SHP77 treated with DMSO at 0.1 percent for 48 hours (cell line): ENCODE measurements at places on chromosomes 6 and 20.

GRCh38 chr6:33161354-33162331 is 30.6 kb downstream of the COL11A2 start:
- no peak for DNase-seq

GRCh38 chr6:132484680-132485018 is 28.3 kb downstream of the STX7 start:
- DNase-seq = no peak

- no peak for DNase-seq
Measured at GRCh38 chr20:39813190-39813829, 851.2 kb downstream of the DHX35 start.

DNA sequence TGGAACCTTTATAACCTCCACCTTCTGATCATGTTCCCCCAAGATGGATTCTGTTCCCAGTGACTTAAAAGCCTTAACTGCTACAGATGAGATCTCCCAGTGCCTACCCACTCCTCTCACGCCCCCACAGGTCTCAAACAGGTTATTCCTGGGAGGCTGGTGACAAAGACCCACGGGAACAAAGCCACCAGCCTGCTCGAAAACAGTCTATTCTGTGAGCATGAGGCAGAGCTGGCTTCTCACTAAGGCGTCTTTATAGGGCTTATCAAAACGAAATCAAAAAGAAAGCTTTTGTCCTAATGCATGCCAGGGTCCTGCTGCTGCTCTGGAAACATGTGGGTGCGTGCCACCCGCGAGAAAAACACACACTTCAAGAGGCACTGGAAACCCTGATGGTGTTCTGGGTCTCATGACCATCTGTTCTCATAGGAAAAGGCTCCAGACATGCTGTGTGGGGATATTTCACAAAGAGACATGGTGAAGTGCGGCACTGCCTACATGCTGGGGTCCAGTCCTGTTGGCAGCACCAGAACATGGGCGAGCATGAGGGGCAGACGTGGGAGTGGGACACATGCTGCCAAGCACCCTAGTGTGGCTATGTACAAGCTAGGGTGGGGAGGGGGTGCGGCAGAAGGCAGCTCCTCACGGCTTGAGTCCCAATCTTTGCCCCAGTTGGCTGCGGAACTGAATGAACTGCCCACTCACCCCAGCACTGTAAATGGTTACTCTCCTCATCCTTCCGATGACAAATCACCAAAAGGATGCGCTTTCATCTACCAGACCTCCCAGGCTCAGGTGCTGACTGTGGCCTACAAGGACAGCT is 2.1 kb downstream of the FKBP1A start:
- DNase-seq = no peak

- peak; percentile 47 for DNase-seq
Measured at GRCh38 chr20:32535316-32535952, 49.7 kb downstream of the NOL4L start.

GRCh38 chr20:63500902-63501817 is 2.3 kb upstream of the EEF1A2 start:
- no peak for DNase-seq

DNA sequence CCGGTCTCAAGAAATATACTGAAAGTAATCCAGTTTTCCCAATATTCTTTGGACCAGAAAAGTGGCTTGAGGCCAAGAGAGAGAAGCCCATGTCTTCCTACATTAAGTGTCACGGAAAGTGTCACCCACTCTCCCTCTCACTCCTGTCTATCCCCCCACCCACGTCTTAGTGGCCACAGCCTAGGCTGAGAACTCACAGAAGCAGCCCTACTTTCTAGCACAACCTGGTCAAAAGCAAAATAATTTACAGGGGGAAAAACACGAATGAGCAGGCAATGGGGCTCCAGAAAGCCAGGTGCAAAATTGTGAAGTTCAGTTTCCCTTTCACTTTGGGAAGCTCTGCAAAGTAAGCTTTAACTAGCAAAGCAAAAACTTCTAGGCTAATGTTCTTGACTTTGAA is 118.0 kb downstream of the OPRM1 start:
- no peak for DNase-seq

DNA sequence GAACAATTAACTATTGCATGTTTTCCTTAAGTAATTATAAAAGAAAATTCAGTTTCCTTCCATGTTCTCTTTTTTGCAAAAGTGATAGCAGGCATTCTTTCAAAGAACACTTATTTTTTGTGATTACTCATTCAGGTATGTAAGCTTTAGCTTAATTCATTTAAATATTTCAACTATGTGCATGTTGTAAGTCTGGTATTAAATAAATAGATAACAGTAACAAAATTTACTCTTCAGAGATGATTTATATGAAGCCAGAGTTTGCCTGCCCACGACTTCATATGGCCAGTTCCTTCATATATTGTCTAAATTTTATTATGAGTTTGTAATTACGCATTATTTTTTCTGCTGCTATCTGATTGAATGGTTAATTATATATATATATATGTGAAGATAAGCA is 110.9 kb downstream of the ADGRG6 start:
- DNase-seq = no peak

DNA sequence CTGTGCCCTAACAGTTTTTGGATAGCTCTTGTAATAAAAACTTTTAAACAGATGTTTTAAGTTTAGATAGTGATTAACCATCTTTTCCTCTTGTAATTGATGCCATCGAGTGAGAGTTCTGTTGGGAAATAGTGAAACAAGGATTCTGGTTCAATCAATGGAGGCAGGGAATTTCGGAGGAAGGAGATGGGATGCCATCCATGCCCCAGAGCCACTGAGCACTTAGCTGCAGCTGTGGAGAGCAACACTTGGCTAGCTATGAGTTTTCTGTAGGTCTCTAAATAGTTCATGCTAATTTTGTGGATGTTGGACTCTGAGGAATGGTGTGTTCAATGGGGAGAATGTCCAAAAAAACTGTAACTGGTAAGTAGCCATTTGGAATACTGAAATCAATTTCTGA is 16.7 kb downstream of the CBFA2T2 start:
- no peak for DNase-seq

GRCh38 chr6:84772428-84773132 is 8.2 kb upstream of the TBX18 start:
- DNase-seq = no peak

- DNase-seq = no peak
Measured at GRCh38 chr20:10671221-10671918, 2.4 kb downstream of the JAG1 start.

DNA sequence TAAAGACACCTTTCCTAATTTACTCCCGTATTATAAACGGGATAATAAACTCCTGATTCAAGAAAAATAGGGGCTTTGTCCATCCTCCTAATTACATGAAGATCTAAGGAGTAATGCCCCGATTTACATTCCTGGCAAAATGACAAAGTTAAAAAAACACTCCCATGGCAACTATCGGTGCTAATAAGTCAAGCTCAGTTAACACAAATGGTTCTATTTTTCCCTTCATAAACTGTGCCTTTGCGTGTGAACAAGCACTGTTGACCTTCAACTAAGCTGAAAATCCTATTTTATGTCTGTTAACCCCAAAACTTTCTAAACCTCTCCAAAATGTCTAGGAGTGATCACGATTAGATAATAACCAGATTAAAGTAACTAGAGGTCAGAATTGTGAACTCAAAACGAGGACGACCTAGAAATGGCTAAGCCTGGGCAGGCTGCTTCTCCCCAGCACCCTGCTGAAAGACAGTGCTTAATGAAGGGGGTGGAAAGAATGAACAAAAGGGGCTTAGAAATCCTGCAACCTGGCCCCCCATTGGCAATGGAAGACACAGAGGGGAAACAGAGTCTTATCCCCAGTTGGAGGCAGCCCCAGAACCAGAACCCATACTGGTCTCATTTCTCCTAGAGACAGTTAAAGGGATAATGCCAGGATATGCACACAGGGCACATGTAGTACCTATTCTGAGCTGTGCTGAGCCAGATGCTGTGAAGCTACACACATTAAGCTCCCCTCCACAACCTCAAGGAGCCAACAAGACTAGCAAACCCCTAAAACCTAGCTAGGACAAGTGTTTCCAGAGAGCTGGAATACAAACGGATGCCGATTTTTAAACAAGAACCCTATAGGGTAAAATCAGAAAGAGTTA is 23.0 kb downstream of the SLC23A2 start:
- no peak for DNase-seq

GRCh38 chr20:20312562-20312961 is 55.3 kb upstream of the INSM1 start:
- DNase-seq = no peak

DNA sequence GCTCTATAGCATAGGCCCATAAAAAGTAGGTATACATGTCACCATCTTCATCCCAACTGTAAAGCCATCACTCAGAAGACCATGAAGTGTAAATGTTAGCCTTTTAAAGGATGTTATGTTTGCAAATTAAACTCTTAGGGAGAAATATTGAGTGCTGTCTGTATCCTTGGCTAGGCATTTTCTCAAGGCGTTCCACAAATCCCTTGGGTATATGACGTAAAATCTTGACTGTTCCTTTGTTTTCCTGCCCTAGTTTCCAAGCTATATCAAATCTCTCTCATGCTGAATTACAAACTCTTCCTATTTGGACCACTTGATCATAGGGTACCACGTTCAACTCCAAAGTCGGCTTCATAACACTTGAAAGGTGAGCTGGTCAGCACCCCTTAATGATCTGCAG is 486.2 kb downstream of the HDGFL1 start:
- no peak for DNase-seq

DNA sequence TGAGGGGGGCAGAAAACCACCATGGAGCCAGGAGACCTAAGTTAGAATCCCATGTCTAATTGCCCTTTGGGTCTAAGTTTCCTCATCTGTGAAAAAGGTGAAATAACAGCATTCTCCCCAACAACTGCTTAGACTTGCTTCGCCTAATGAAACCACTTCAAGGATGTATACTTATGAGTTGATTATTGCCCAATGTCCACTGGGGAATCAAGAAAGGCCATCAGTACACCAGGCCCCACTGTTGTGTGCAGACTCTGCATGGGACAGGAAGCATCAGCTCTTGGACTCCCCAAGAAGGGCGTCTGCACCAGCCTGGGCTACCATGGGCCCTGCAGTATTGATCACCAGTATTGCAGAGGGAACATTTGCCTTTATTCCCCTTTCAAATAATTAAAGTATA is 189.6 kb downstream of the MAFB start:
- no peak for DNase-seq

GRCh38 chr6:155373276-155373675 is 59.0 kb upstream of the TFB1M start:
- DNase-seq = no peak

GRCh38 chr20:59788811-59789397 is 144.5 kb downstream of the SYCP2 start:
- no peak for DNase-seq

DNA sequence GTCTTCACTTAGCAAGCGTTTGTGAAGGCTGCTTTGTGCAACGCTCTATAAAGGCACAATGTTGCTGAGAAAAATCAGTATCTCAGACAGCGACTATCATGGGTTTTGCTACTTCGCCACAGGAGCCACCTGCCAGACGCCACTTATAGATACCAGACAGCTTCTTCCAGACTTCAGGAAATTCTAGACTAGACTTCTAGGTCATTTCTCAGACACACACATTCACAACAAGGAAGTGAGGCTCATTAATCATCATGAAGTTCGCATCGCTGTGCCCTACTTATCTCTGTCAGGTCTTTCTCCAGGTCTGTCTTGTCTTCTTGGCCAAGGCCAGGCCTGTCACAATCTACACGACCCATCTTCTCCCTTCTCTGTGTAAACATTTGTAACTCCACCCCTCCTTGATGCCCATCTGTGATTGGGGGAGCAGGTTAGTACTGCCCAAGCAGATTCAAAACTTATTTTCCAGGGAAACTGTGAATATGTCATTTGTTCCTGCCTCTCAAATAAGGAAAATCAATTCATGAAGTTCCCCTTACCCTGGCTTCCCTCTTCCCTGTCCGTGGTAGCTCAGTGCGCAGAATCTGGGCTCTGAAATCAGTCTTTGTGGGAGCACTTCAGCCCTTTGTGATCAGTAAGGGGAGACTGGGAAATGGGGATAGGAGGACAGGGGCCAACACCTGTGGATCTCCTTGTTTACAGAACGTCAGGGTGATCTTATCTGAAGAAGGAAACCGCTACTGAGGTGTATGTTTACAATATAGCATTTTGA is 115.5 kb downstream of the TNFAIP3 start:
- DNase-seq = no peak

GRCh38 chr6:4970739-4971395 is 33.0 kb downstream of the RPP40 start:
- DNase-seq = no peak

DNA sequence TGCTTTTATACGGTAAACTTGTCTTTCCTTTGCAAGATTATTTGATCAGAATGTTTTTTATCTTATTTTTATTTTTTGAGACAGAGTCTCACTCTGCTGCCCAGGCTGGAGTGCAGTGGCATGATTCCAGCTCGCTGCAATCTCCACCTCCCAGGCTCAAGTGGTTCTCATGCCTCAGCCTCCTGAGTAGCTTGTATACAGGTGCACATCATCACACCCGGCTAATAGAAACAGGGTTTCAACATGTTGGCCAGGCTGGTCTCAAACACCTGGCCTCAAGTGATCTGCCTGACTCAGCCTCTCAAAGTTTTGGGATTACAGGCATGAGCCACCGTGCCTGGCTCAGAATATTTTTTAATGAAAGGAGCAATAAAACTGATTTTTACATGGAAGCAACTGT is 8.9 kb upstream of the LPIN3 start:
- DNase-seq = no peak

- no peak for DNase-seq
Measured at GRCh38 chr20:48739395-48740291, 88.2 kb downstream of the PREX1 start.

GRCh38 chr6:72661411-72661810 is 39.5 kb downstream of the KCNQ5 start:
- DNase-seq = no peak

DNA sequence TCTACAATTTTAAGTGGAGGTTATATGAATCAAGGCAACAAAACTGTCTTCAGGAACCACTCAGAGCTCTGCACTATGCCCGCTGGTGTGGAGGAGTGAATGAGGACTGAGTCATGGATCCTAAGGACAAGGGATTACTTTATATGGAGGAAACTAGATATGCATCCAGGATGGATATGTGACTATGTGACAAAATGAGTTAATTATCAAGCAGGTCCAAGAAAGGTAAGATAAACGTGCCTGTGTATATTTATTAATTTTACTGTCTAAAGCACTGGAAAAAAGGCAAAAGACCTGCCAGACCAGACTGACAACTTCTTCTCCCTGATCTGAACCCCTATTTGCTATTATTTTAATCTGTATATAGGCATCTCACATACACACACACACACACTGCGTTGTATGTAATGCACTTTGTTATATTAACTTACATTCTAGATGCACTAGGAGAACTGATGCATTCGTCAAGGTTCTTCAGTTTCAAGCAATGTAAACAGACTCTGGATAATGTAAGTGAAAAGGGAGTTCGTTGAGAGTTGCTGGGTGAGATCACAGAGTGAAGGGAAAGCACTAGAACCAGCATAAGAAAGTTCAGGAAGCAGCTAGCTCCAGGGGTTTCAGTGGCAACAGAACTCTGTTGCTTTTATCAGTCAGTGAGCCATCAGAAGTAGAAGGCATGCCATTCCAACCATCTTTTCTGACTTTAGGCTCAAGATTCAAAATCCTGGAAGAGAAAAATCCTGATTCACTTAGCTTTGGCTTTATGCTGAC is 26.4 kb upstream of the ADGRG6 start:
- no peak for DNase-seq

DNA sequence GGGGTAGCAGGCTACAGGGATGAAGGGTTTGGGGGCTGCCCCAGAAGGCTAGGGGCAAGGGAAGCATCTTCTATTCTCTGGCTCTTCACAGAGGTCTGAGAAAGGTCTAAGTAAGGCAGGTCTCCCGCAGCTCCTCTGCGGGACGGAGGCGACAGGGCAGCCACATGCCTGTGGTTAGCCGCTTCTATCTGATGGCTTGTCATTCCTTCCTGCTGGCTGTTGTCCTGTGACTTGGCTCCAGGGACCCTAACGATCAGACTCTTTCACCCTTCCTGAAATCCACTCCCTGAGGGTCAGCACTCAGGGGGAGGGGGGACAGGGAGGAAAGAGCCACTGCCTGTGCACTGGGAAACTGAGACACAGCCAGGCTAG is 673 bp downstream of the CST7 start:
- no peak for DNase-seq
